ENCODE measurements at places on chromosomes 13 and 19.
A peak's percentile ranks its signal among the peaks of the same experiment; 100 is the strongest.

DNA sequence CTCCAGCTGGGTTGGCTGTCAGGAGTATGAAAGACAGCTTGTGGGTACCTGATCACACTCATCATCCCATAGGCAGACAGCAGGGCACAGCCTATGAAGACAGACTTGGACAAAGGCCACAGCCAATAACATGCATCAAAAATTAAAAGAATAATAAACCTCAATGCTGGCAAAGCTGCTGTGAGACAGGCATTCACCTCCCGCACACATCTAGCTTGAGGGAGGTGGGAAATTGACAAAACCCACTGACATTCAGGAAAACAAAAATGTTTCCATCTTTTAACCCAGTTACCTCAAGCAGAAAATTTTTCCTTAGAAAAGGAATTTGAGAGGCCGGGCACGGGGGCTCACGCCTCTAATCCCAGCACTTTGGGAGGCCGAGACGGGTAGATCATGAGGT is 14.4 kb downstream of the IL12RB1 start:
- no peak for DNase-seq

- DNase-seq: no peak
These were observed 28.0 kb downstream of the SH3GL1 start for GRCh38 chr19:4372165-4373012.

GRCh38 chr19:30734669-30735068 is 362.5 kb downstream of the ZNF536 start:
- no peak for DNase-seq

GRCh38 chr13:37127691-37128241 is 22.3 kb upstream of the CSNK1A1L start:
- no peak for DNase-seq

DNA sequence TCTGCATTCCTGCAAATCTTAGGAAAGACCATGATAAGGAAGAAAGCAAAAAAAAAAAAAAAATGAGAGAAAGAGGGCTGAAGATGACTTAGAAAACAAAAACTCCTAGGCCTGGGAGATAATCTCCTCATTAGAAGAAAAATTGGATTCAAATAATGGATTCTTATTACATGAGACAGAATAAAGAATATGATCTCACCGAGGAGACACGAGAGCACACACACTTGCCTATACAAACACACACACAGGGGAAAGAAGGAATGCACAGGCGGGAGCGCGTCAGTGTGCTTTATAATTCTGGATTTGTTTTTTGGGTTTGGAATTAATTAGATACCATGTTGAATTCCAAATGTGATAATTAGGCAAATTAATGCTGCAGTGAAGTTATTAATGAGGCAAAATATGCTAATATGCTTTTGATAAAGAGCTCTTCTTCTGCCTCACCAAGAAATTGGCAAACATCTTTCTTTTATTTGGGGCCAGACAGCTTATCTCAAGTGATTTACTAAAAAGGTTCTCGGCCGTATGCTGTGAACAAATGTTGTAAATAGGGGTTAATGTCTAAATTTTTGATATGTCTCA is 36.1 kb upstream of the PCDH8 start:
- DNase-seq: no peak

GRCh38 chr13:32821149-32821688 is 195.0 kb upstream of the KL start:
- DNase-seq: no peak

DNA sequence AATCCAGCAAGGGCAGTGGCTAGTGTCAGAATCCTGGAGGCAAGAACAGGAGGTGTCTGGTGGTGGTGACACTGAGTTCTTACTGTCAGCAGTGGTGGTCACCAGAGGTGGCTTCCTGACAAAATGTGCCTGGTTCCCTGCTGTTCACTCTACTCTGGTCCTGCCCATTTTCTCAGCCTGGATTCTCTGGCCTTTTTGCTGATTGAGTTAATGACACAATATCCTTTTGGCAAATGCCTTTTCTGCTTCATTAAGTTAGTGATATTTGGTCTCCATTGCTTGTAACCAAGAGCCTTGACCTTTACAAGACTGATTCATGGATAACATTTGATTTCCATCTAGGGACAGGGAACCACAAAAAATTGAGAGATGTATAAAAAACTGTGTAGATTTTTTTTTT is 51.1 kb downstream of the RFC3 start:
- no peak for DNase-seq

DNA sequence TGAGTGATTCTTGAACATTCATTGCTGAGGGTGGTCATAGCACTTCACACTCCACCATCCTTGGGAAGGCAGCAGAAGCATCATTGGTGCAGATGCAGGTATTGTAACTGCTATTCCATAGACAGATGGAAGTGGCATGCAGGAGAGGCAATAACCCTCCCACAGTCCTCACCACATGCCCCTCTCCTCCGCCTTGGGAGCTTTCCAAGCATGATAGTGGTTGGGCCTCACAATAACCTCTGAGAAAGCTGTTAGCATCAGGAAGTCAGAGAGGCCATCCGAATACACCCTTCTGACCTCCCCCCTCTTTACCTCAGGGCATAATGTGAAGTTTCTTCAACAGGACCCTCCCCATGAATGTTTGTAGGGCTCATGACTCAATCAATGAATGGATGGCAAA is 177.9 kb downstream of the KATNAL1 start:
- DNase-seq: no peak

DNA sequence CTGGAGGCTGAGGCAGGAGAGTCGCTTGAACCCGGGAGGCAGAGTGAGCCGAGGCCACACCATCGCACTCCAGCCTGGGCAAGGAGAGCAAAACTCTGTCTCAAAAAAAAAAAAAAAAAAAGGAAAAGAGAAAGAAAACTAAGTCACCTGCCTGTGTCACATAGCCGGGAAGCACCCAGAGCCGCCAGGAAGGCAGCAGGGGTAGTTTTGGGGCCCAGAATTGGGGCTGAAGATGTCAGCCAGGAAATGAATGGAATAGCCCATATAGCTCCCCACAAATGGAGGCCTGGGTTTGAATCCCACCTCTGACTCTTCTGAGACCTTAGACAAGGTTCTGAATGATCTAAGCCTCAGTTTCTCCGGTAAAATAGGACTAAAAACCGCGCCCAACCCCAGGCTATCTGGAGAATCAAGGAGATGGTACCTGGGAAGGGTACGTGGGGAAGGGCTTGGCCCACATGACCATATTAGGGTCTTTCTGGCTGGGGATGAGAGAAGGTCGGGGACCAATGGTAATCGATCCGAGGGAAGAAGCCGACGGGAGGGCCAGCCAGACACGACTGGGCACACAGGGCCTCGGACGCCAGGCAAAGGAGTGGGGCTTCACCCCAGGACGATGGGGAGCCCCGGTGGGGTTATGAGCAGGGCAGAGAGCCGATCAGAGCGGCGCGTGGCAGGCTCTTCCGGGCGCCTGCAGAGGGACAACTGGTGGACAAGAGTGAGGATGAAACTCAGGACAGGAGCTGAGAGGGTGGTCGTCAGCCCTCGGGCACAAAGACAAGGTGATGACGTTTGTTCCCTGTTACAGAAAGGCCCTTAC is 14.4 kb downstream of the CCDC124 start:
- no peak for DNase-seq

DNA sequence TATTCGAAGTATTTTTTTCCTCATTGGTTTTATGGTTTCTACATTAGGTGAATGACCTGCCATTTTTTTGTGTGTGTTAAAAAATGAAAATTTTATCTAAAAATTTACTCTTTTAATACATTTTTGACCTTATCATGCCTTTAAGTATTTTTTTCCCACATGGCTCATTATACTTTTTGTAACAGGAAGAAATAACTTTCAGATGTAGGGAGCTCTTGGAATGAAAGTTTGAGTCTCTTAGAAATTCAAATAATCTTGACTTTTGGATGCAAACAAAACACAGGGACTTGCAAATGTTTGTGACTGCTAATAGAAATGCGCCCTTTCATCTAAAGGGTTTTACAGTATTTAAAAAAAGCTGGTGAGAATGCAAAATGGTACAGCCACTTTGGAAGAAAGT is 457.9 kb downstream of the KLF5 start:
- DNase-seq: no peak

GRCh38 chr19:16659832-16660708 is at the start of gene SMIM7:
Gene SMIM7, minus strand, starts transcription at chr19:16660144. Its CDS starts 34 bp downstream, at chr19:16660110.
- DNase-seq: peak; percentile 99

- no peak for DNase-seq
These were observed 11.9 kb downstream of the MRPS12 start for GRCh38 chr19:38942471-38943181.

GRCh38 chr19:39403331-39404312 is 3.0 kb upstream of the ZFP36 start:
- DNase-seq: peak; percentile 99
